ENCODE measurements at places on chromosomes 12 and 14. TPM values are rescaled to one million over a fixed set of nuclear protein-coding genes. Genes with fewer than 3 reads are reported as not detected.
A peak's percentile ranks its signal among the peaks of the same experiment; 100 is the strongest.

The PTPRB gene
- total RNA-seq = 91.4 TPM

GRCh38 chr14:105146181-105146975 is 22.2 kb downstream of the JAG2 start:
- peak; percentile 24 for DNase-seq

- no peak for DNase-seq
Observed at GRCh38 chr14:73997108-73997943, 21.8 kb downstream of the ENTPD5 start.

The VAMP1 gene
- 6.8 TPM for total RNA-seq

The APOF gene
- not detected for total RNA-seq

GRCh38 chr12:124416516-124417395 is 121.9 kb downstream of the RFLNA start:
- no peak for DNase-seq

- no peak for DNase-seq
Observed at GRCh38 chr12:43309959-43310358, 242.0 kb downstream of the ADAMTS20 start.

All from lower lobe of right lung (tissue), 2 donors.